ENCODE measurements at places on chromosomes 6 and 20. TPM values are rescaled to one million over a fixed set of nuclear protein-coding genes. Genes with fewer than 3 reads are reported as not detected.

BNIP5 gene
- not detected for total RNA-seq

PPP1R14C gene
- 13.6 TPM for total RNA-seq

THEMIS gene
- 2.6 TPM for total RNA-seq

AGPAT1 gene
- total RNA-seq: 61.2 TPM

MYCT1 gene
- 18.4 TPM for total RNA-seq

ZNF311 gene
- total RNA-seq: 1.8 TPM

OR2H1 gene
- total RNA-seq: not detected

TINAG gene
- not detected for total RNA-seq

KHDRBS2 gene
- total RNA-seq: 6.1 TPM

DHX35 gene
- total RNA-seq: 7.5 TPM

OPRL1 gene
- 1.8 TPM for total RNA-seq
